ENCODE measurements at places on chromosomes 13 and 19. TPM values are rescaled to one million over a fixed set of nuclear protein-coding genes. Genes with fewer than 3 reads are reported as not detected.

Gene DIS3
- polyA plus RNA-seq = 22.6 TPM

Gene ZNF790
- polyA plus RNA-seq = 6.9 TPM

Gene SLAIN1
- 4.9 TPM for polyA plus RNA-seq

Gene MEIOSIN
- not detected for polyA plus RNA-seq

Gene ZNF155
- polyA plus RNA-seq = 8.3 TPM

Gene CEACAM20
- polyA plus RNA-seq = not detected

Gene RAB3D
- polyA plus RNA-seq = 12.5 TPM

DNA sequence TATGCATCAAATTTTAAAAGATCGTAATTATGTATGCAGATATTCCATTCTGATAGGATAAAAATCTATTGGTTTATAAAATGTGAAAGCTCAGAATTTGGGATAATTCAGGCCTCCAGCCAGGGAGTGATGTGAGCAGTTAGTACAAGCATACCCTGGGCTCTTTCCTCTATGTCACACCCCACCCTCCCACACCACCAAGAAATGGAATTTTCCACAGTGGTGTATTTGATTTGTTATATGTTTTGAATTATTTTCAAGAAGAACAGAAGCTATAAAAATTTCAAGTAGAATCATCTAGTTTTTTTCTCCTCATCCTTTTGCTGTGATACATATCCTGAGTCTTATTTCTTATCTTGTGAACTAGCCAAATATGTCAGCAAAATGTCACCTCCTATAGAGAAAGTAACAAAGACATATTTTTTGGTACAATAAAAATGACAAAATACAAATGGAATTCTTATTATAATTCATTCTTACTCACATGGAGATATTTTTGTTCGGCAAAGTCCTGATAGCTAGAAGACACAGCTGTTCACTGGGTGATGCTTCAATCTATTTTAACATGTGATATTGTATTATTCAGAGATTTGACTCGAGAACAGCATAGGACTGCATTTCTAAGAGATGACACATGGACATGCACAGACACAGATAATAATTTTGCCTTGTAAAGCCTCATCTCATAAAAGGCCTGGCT is 61.2 kb upstream of the FRY start:
- peak; percentile 24 for DNase-seq

DNA sequence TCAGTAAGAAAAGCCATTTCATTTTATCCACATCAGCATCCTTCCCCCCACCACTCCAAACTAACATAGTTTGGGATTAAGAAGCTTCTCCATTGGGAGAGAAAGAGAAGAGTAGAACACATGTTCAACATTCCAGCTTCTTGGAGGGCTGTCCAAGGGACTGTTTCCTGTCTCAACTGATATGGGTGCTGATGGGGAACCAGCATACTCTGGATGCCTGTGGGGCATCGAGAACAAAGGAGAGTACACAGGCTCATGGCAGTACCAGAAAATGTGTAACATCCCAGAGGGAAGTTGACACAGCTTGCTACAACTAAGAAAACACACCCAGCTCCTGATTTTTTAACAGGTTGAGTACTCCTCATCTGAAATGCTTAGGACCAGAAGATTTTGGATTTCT is 24.7 kb downstream of the SUCLA2 start:
- no peak for DNase-seq

- peak; percentile 26 for DNase-seq
These were observed 29.9 kb downstream of the EFNA2 start for GRCh38 chr19:1315470-1316166.

GRCh38 chr13:106795847-106796246 is 227.9 kb upstream of the ARGLU1 start:
- no peak for DNase-seq

DNA sequence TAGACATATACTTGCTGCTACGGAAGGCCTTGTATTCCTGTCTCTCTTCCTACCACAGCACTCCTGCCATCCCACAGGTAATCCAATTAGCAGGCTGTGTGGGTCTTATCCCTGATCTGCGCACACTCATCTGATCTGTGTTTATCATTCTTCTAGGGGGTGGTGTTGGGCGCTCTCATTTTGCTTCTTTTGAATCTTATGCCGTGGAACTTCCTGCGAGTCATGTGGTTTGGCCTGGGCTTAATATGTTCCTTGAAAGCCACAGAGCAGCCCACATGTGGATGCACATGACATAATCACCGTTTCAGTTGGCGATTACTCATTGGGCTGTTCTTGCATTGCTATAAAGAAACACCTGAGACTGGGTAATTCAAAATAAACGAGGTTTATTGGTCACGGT is 7.5 kb downstream of the RASA3 start:
- no peak for DNase-seq

DNA sequence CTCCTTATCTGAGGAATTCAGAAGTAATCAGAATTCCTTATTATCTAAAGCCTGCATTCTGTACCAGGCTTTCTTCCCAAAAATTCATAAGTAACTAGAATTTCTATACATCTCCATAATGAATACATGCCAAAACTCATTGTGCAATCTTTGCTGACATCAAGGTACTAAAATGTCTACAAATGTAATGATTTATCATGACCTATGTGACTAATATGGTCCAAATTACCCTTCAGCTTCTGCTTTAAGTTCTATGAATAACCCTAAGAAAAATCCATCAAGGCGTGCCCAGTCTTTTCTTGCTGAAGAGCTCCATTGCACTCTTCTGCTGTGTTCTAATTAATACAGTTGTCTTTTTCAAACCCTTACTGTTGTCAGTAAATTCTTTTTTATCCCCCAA is 58.5 kb upstream of the SLITRK1 start:
- peak; percentile 43 for DNase-seq

- DNase-seq = peak; percentile 75
These were observed 574.4 kb upstream of the SLC10A2 start for GRCh38 chr13:103640606-103641005.

DNA sequence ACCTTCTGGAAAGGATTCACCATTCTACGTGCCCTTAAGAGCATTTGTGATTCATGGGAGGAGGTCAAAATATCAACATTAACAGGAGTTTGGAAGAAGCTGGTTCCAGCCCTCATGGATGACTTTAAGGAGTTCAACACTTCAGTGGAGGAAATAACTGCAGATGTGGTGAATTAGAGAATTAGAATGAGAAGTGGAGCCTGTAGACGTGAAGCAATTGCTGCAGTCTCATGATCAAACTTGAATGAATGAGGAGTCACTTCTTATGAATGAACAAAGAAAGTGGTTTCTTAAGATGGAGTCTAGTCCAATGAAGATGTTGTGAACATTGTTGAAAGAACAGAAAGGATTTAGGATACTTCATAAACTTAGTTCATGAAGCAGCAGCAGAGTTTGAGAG is 129.1 kb downstream of the TNFRSF19 start:
- no peak for DNase-seq

DNA sequence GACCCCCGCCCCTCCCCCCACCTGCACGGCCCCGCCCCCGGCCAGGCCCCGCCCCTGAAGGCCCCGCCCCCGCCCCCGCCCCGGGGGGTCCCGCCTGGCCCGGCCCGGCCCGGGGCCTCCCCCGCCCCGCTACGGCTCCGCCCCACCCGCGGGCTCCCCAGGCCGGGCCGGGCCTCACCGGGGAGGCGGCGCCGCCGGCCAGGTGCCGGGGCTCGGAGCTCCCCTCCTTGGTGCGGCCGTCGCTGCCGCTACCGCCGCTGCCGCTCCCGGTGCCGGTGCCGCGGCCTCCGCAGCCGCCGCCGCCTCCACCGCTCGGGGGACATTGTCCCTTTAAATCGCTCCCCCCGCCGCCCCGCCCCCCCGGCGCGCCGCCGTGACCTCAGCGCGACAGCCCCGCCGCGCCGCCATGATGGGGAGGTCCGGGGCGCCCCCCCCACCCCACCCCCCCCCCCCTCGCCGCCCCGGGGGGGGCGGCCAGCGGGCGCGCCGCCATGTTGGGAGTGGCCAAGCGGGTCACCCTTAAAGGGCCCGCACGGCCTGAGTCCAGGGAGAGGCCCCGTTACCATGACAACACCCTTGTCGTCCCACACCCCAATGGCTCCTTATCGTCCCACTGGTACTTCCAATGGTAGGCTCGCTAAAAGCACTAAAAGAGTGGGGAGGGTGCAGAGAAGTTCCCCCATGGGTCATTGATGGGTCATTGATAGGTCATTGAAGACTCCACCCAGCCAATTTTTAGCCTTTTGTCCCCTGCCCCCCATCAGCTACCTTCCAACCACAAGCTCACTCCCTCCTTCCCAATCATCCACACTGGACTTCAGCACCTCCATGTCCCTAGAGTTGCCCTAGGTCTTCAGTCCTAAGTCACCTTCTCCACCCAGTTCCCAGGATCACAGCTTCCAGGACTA is at the start of gene WIZ:
Gene WIZ, minus strand, starts transcription at position 337 of the 908 bp plus-strand sequence. CDS start 1,649 bp downstream, outside the sequence.
- peak; percentile 85 for DNase-seq

DNA sequence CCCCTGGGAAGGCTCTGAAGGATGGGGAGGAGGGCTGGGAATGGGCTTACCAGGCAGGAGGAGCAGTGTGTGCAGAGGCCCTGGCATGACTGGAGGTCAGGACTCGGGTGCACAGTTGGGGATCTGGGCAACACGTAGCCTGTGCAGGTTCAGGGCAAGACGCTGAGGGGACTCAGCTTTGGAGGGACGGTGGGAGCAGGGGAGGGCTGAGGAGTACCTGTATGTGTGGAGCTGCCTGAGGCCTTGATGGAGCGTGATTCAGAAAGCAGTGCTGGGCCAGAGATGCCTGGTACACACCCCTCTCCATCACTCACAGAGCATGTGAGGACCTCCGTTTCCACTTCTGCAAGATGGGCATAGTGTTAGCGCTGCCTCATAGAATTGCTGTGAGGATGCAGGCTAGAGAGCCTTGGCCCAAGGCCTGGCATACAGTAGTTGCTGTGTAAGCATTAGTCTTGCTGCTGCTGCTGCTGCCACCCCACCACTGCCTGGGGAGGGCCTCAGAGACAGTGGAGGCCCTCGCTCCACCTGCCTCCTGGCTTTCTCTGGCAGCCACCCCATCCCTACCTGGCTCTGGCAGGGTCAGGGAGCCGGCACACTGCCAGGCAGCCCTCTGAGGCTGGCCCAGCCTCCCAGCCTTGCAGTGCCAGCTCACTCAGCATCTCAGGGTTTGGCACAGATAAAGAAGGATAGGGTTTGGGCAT is 2.4 kb downstream of the PAK4 start:
- no peak for DNase-seq

DNA sequence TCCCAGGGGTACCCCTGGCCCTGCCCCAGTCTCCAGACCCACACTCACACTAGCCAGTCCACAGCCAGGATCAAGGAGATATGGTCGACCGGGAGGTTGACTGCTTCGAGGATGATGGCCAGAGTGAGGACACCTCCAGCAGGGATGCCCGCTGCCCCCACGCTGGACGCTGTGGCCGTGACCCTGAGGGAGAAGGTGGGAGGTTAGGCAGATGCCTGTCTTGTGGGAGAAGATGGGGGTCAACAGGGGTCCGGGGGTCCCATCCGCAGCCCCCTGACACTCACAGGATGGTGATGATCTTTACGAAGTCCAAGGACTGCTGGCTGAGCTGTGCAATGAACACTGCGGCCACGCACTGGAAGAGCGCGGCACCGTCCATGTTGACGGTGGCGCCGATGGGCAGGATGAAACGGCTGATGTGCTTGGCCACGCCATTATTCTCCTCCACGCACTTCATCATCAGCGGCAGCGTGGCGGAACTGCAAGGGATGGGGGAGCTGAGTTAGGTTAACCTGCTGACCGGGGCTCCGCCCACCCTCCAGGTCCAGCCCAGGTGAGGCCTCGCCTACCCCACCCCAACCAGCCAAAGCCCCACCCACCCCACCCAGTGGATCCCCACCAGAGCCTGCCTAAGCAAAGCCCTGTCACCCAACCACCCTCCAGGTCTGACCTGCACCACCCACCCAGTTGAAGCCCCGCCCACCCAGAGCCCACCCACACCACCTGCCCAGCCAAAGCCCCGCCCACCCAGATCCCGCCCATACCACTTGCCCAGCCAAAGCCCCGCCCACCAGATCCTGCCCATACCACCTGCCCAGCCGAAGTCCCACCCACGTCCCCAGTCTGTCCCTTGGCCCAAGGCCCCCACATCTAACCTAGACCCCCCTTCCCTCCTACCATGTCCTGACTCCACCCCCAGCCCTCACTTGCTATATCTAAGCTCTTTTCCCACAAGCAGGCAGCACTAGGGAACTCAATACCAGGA is 11.2 kb downstream of the SLC1A5 start:
- DNase-seq = no peak

- DNase-seq = no peak
These were observed 8.8 kb downstream of the ZIC2 start for GRCh38 chr13:99990126-99990977.

DNA sequence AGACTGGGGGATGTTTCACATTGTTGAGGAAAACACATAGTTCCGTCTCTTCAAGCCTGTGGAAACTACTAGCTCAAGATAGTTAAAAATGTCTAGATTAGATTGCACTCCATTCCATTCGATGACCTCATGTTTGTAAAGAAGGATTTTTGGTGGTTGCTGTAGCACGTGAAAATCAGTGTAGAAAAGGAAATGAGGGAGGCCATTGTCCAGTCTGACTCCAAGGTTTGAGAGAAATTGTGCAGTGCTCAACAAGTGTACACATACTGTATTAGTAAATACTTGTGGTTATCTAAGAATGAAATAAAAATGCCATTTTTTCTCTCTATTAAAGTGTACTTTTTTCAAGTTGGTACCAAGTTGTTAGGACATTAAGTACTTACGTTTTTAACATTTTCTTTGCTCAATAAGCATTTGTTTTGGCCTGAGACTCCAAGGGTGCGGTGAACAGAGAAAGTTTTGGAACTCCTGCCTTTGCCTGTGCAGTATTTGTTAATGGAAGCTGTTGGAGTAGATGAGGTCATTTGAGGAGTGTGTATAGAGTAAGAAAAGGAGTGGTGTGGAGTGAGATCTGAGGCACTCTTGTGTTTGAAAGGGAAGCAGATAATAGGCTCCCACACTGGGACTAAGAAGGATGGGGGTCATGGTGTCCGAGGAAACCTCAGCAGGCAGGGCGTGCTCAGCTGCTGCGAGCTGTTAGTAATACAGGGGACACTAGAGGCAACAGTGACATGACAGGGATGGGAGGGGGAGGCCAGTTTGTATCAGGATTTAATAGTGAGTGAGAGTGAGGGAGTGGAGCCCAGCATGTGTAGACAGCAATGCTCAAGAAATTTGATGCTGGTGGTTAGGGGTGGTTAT is 4.4 kb downstream of the WASF3 start:
- peak; percentile 30 for DNase-seq

GRCh38 chr13:72317346-72318109 is 409.9 kb downstream of the MZT1 start:
- DNase-seq = peak; percentile 3

- DNase-seq = peak; percentile 87
These were observed 2.5 kb downstream of the LDLR start for GRCh38 chr19:11091703-11092153.

DNA sequence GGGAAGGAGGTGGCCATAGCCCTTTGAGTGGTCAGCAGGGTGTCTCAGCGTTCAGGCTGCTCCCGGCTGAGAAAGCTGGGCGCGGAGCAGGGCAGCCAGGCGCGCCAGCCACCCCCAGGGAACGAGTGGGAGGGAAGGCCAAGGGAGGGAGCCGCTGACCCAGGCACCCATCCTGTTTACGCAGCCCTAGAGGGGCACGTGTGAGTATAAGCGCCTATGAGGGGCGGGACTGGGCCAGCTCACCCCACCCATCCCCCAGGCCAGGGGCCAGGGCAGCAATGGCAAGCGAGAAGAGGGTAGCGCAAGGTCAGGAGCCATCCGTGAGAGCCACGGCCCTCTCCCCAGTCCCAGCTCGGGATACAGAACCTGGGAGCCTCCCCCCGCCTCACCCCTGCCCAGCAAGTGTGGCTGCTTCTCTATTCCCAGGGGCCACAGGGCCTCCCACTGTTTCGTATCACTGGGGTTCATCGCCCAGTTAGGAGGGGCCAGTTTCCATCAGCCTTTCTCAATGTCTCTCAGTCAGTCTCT is 897 bp upstream of the DMKN start:
- no peak for DNase-seq

- no peak for DNase-seq
These were observed 458.4 kb downstream of the TBC1D4 start for GRCh38 chr13:75023609-75024008.

Data from muscle of back (tissue), 13 donors.